ENCODE measurements at places on chromosomes 7 and 10. TPM values are rescaled to one million over a fixed set of nuclear protein-coding genes. Genes with fewer than 3 reads are reported as not detected.

DNA sequence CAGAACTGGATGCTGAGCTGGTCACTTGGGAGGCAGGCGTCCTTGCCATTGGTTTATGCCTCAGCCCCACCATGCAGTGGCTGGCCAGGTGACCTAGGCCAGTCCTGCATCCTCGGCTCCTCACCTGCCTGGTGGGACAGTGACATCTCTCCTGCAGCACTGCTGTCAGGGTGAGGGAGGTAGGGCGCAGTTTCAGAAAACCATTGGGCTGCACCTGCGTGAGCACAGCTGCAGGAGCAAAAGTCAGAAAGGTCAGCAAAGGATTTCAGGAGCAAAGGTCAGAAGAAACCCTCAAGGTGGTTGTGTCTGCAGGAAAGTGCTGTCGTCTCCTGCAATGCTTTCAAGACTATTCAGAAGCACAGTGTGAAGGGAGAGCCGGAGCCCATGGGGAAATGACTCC is 48.1 kb downstream of the EGFR start:
- no peak for DNase-seq

DNA sequence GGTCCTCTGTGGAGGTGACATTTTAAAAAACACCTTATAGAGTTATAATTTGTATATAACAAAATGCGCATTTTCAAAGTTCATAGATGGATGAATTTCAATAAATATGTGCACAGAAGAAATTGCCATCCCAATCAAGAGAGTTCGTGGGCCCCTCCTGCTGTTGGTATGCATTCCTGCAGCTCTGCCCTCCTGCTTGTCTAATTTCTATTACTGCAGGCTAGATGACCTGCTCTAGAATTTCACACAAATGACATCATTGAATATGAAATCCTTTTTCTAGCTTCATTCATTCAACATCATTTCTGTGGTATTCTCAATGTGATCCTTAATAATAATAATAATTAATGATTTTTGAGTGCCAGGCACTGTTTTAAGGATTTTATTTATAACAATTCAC is 348.2 kb downstream of the SDK1 start:
- DNase-seq: no peak

DNA sequence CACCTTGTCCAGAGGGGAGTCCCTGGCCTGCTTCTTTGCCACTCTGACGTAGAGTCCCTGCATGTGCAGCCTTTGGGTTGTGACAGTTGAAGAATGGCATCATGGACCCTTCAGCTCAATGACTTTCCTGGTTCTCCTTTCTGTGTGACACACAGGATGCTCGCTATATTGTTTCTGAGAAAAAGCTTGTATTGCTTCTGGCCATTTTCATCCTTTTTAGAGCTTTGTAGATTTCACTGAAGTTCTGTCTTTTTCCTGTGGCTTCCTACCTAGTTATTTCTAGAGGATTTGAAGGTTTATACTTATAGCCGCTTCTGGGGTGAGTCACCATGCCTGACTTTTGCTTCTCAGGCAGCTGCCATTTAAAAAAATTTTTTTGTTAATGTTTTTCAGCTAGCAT is 27.0 kb downstream of the SND1 start:
- DNase-seq: no peak

GRCh38 chr10:99996671-99997648 is 12.8 kb downstream of the DNMBP start:
- DNase-seq: no peak

- no peak for DNase-seq
These were observed 3.4 kb upstream of the PNPLA8 start for GRCh38 chr7:108529341-108529740.

The CROT gene
- total RNA-seq: 13.0 TPM

- DNase-seq: no peak
These were observed 28.4 kb downstream of the BMPER start for GRCh38 chr7:33933611-33934281.

- no peak for DNase-seq
These were observed 2.5 kb downstream of the FZD1 start for GRCh38 chr7:91266689-91267090.

The ATE1 gene
- total RNA-seq: 56.3 TPM

- DNase-seq: no peak
These were observed 33.3 kb upstream of the CASD1 start for GRCh38 chr7:94476251-94476840.

GRCh38 chr10:27819781-27820531 is 74.3 kb upstream of the MKX start:
- DNase-seq: peak; percentile 12

The RAMP3 gene
- 5.7 TPM for total RNA-seq

- no peak for DNase-seq
These were observed 187.1 kb upstream of the NAMPT start for GRCh38 chr7:106471686-106472440.

DNA sequence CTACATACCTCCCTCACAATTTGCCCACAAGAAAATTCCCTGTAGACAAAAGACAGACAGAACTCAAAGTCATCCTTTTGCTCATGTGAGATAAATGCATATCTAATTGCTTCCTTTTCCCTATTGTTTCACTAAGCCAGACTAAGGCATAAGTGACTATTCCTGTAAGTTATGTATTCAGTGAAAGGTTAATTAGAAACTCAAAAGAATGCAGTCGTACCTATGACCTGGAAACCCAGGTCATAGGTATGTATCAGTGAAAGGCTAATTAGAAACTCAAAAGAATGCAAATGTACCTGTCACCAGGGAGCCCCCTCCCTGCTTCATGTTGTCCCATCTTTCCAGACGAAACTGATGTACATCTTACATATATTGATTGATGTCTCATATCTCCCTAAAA is 10.3 kb upstream of the GARS1 start:
- DNase-seq: no peak
